Dorsolateral prefrontal cortex (tissue), 122 donors: ENCODE measurements at places on chromosomes 13 and 19.

GRCh38 chr19:17121736-17122293 lies 46.2 kb downstream of the MYO9B start:
- no peak for DNase-seq

DNA sequence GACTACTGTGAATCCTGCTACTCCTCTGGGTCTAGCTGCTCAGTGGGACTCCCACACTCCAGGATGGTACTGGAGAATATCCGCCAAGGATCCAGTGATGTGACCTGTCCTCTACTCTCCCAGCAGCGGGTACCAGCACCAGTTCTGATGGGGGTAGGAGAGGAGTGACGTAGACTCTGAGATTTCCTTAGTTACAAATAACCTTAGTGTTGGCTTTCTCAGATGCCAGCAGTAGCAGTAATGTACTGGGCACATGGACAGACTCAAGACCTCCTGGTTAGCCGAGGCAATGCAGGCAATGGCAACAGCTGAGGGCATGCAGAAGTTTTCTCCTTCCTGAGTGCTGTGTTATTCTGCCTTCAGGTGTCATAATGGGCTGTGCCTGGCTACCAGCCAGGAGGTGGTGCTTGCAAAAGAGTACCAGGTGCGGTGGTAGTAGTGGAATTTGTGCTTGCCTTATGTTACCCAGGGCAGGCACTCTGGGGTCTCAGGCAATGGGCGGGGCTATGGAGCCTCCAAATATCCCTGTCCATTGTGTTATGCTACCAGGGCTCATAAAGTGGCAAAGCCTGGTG lies 105.3 kb upstream of the KLF5 start:
- no peak for DNase-seq

GRCh38 chr13:106156468-106156867 lies 379.0 kb downstream of the EFNB2 start:
- DNase-seq = no peak

GRCh38 chr19:46783670-46784069 lies 4.7 kb downstream of the SLC1A5 start:
- DNase-seq = no peak

DNA sequence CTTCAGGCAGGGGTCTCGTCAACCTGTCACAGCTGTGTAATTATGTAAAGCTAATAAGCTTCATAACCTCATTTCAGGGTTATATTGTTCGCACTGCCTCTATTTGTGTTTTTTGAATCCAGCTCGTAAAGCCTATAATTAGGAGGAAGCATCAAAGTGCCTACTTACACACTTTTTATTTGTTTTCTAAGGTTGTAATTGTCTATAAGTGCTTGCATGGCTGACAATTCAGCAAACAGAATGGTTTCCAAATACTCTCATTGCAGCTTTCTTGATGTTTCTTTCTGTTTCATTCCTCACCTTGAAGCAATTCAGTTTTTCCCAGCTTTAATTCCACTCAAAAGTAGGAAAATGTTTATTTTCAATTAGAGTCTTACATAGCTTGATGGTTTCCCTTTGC lies 336.3 kb downstream of the HS6ST3 start:
- no peak for DNase-seq

DNA sequence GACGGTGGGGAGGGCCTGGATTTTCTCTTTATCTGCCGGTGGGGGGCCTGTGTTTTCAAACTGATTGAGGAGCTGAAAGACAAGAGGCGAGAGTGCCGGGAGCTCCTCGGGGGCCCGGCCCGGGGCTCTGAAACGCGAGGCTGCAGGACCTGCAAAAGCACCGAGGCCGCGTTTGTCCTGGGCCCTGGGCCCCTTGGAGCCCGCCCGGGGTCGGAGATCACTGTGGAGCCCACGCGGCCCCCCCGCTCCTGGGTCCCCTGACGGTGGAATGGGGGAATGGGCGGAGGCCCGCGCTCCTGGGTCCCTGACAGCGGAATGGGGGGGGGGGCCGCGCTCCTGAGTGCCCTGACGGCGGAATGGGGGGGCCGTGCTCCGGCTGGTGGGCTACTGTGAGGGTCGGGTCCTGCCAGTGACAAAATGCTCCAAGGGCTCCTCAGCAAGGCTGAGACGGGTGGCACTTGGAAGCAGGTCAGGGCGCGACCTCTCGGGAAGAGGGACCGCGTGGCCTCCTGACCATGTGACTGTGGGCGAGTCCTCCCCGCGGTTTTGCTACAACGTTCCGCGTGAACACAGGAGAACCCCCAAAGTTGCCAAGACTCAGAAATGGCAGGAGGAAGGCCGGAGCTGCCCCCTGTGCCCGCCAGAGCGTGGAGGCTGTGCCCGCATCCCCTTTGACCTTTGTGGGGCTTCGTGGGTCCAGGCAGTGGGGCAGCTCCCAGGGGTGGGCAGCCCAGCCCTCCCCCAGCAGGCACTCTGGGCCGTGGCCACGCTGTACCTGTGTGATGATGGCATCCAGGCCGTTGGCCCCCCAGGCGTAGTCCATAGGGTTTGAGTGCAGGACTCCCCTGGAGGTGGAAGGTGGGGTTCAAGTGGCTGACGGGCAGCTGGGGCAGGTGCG lies 9.5 kb downstream of the FGF22 start:
- DNase-seq = no peak
